ENCODE measurements at places on chromosomes 5 and 9. TPM values are rescaled to one million over a fixed set of nuclear protein-coding genes. Genes with fewer than 3 reads are reported as not detected.

SPINK4 gene
- total RNA-seq: not detected

PCDHGA10 gene
- total RNA-seq: 0.13 TPM

HRH2 gene
- not detected for total RNA-seq

ESM1 gene
- 0.15 TPM for total RNA-seq

DNA sequence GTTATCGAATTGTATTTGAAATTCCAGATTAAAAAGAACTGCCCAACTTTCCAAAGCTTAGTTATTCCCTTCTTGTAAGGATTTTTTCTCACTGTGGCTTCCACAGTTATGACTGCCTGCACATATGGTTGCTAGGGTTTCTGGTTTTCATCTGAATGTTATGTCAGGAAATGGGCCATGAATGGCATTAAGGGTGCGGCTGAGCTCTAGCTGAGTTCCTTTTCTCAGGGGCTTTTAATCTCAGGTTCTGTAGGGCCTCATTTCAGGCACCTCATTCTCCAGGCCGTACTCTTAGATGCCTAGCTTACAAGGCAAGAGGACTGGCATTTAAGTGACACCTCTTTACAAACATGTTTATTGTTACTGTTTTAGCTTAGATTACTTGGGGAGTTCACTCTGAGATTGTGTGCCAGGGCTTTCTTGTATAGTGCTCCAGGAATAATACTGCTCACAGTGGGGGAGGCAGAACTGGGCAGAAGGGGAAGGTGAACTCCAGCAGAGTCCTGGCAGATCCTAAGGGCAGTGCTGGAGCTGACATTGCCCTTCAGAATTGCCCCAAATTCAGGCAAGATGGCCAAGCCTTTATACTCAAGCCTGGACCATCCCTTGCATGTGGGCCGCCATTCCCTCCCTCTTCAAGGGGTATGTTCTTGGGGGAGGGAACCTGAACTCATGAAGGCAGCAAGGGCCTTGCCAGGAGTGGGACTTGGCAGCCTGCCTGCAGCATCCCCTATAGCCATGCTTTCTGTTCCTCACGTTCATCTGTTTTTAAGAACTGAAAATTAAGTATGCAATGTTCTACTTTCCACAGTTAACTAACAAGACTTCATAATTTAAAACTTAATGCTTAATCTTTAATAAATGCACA lies 111.5 kb downstream of the KDM4C start:
- no peak for DNase-seq

GRCh38 chr5:134086943-134087305 lies 27.6 kb upstream of the TCF7 start:
- no peak for DNase-seq

DNA sequence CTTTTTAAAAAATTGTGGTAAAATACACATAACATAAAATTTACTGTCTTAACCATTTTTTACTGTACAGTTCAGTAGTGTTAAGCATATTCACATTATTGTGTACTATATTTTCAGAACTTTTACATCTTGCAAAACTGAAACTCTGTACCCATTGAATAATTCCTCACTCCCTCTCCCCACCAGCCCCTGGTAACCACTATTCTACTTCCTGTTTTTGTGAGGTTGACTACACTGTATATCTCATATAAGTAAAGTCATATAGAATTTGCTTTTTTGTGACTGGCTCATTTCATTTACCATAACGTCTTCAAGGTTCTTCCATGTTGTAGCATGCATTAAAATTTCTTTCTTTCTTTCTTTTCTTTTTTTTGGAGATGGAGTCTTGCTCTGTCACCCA lies 87.0 kb downstream of the LNPEP start:
- DNase-seq: no peak

OR1J2 gene
- not detected for total RNA-seq

DNA sequence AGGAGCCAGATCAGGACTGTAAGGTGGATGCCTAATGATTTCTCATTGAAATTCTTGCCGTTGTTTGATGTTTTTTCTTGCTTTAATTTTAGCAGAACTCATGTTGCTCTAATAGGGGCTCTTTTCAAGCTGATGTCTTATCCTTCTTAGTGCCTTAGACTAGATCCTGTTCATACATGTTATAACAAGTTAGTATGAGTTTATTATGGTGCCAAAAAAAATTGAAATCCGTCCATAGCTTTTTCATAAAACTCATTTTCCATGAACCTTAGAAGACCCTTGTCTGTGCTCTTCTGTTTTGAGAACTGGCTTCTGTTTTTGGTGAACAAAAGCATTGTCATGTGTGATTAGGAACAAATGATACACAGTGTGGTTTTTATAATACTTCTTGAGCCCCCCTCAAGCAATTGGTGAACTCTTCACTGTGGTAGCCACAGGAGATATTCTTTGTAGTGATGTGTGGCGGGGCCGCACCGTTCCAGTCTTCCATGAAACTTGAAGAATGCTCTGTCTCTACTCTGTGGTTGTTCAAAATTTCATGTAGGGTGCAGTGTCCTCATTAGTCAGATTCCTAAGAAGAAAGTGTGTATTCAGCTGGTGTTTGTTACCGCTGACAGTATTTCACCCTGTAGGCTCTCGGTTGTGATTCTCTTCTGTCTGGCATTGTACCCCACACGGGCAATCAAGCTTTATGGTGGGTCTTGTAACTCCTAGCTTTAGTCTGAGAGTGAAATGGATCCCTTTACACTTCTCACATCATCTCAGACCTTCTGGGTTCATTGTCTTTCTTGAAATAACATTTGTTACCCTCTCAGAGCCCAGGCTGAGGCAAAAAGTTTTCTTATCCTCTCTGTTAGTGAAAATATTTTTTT lies 10.7 kb downstream of the OTULIN start:
- DNase-seq: no peak

DNA sequence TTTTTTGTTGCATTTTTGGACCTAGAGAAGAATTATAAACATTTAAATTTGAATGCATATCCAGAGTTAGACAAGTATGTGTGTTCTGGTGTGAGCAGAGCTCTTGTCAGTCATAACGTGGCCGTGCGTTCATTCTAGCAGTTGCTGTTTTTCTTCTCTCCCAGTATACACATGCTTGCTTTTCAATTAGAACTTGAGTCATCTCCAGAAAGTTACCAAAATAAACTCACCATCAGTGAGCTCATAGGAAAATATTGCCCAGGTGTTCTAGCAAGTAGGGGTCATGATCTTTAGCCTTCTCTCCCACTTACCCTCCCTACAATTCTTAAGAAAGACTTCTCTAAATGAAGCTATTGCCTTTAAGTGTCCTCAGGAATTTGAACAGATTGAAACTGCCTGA lies 247.5 kb upstream of the TUT7 start:
- DNase-seq: no peak

JAK2 gene
- total RNA-seq: 4.9 TPM

DNA sequence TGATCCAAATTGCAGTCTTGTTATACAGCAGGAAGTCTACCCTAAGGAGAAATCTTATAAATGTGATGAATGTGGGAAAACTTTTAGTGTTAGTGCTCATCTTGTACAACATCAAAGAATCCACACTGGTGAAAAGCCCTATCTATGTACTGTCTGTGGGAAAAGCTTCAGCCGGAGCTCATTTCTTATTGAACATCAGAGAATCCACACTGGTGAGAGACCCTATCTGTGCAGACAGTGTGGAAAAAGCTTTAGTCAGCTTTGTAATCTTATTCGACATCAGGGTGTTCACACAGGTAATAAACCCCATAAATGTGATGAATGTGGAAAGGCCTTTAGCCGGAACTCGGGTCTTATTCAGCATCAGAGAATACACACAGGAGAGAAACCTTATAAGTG lies 10.4 kb downstream of the ZNF189 start:
- no peak for DNase-seq

DNA sequence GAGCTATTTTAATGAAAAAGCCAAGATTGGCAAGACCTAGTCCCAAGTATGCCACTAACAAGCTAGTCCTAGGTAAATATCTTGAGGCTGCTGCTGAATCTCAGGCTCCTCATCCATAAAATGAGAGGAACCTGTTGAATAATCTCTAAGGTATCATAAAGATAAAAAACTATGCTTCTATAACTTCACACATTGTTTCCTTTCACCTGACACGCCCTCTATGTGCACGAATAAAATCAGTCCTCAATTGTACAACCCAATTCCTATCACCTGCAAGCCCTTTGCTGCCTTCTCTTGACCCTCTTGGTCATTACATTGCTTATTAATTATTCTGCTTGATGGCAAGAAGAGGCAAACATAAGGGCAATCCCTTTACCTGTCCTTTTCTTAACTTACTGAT lies 69.9 kb downstream of the TRPM6 start:
- DNase-seq: no peak

GRCh38 chr5:92911293-92911692 lies 669.7 kb downstream of the NR2F1-AS1 start:
- DNase-seq: no peak

RAB3C gene
- total RNA-seq: not detected

- no peak for DNase-seq
Measured at GRCh38 chr9:106291786-106292185, 571.2 kb upstream of the ZNF462 start.

GRCh38 chr5:176545737-176546509 lies 3.2 kb upstream of the CDHR2 start:
- DNase-seq: peak; percentile 67

DNA sequence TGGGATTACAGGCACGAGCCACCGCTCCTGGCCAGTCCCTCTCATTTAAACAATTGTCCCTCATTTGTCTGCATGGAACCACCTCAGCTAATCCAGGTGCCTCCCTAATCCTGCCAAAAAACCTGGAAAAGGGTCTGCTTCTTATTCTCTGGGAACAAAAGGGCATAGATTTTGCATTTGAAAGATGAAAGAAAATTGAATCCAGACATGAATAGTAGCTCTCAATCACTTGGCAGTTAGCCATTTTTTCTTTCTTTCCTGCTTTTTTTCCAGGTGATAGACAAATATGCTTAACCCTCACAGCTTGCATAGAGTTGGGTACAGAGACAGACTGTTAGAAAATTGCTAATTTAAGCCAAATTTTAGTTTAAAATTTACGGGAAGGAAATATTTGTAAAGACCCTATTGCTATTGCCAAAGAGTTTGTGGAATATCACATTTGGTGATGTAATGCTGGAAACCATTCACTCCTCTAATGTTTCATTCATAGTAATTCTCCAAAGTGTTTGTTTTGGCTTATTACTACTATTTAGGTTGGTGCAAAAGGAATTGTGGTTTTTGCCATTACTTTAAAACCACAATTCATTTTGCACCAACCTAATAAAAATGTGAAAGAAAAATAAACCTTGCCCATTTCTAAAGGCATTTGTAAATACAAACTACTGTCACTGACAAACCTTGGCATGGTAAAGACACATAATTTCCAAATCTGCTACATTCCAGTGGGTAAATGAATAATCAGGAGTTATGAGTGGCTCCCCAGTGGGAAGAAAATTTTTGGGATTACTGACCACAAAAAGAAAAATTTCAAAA lies 80.5 kb upstream of the JAK2 start:
- DNase-seq: no peak
